ENCODE measurements at places on chromosomes 2 and 18.

- no peak for DNase-seq
Observed at GRCh38 chr2:197919487-197919886, 115.1 kb downstream of the PLCL1 start.

DNA sequence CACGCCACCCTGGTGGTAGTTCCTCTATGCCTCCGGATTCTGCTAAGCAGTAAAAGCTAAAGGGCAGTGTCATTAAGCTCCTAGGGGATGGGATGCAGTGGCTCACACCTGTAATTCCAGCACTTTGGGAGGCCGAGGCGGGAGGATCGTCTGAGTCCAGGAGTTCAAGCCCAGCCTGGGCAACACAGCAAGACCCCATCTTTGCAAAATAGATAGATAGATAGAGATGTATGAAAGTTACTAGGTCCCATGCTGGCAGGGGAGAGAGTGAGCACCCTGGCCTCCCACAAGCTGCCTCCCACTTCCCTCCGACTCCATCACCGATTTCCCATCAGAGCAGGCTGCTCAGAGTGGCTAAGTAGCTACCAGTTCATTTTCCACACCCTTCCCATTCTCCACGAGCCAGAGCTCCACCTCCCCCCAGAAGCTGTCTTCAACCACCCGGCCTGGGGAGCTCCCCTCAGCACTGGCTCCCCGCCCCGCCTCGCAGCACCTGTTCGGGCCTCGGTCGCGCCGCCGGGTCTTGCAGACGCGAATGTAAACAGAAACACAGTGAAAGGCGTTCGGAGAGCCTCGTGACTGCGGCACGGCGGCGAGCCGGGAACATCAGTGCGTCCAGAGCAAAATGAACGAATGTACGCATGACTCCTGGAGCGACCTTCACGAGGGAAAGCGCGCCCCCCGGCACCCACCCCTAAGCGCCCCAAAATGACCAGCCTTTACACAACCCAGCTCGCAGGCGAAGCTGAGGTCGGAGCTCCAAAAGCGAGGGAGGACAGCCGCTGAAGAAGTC, 598 bp upstream of the CEP68 start:
- no peak for DNase-seq

- DNase-seq = no peak
Observed at GRCh38 chr2:151347294-151347693, 10.1 kb upstream of the TNFAIP6 start.

DNA sequence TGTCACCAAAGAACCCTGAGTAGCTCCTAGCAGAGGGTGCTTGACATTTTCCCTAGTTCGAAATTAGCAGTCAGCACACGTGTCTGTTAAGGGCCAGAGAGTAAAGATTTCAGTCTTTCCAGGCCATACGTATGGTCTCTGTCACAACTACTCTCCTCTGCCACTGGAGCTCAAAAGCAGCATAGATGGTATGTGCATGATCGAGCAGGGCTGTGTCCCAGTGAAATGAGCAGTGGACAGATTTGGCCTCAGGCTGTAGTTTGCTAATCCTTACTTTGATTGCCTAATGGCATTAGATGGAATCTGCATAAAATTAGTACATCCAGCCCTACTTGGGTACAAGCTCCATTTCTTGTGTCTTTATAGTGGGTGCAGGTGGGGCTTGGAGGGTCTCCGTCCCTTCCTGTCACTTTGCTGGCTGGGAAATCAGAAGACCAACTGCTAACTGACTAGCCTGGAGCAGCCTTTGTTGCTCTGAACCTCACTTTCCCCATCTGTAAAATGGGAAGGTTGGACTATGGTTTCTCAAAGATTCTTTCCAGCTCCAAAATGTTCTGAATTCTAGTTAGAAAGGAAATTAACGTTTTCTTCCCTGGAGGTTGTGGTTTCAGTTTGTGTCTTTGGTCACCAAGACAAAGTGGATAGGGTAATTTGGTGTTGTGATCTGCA, 108.5 kb downstream of the GLI2 start:
- DNase-seq = peak; percentile 78

- no peak for DNase-seq
Observed at GRCh38 chr18:8994603-8995002, 107.9 kb upstream of the NDUFV2 start.

DNA sequence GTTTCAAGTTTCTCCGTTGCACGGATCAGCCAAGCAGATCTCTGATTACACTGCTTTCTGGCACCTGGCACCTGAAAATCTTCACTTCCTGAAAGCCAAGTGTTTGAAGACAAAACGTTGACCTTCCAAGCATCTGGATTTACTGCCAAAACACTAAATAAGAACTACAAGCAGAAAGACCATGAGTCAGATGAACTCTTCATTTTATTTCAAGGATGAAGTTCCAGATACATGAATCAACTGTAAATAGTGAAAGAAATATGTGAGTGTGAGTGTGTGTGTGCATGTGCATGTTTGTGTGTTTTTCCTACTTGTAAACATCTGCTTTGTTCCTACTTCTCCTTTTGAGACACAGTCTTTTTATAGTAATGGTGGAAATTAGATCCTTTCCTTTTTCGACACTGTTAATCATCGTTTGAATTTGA, 60.0 kb upstream of the DTNA start:
- DNase-seq = peak; percentile 60

GRCh38 chr2:60888853-60889252, 7.5 kb downstream of the REL start:
- DNase-seq = peak; percentile 27

DNA sequence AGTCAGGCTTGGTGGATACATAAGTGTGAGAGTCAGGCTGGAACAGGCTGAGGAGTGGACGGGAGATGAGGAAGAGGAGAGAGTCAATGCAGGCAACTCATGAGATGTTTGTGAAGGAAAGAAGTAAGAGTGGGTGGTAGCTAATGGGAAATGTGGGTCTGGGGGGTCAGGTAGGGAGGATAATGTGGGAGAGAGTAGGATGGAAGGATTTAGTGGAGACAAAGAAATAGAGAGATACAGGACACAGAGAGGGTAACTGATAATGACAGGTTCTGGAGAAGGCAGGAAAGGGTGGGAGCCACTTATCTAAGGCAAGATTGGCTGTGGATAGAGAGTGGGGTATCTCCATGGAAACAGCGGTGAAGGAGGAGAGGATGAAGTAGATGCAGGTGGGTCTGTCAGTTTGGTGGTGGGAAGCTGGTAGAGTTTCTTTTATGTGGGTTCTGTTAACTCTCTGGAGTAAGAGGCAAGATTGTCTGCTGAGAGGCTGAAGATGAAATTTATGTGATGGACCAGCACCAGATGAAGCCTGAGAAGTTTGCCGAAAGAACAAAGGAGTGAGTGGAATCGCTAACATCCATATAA, 190.6 kb upstream of the SPRED2 start:
- no peak for DNase-seq

DNA sequence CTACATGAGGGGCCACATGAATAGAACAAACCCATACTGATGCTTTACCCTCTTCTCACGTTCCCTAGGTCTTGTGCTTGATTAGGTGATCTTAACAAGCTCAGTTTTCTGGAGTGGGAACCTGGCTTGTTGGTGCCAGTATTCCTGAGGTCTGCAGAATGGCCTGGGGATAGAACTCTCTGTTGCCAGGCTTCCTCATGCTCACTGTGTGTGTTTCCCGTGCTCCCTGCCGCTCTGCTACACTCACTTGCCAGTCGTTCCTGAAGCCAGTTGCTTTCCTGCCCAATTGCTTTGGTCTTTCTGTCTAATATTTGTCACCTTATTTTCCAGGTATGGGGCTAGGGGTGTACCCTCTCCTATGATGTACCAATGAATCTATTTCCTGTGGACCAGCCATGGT, 2111.5 kb upstream of the PIK3C3 start:
- DNase-seq = no peak

GRCh38 chr2:224847381-224847780, 131.2 kb upstream of the CCDC195 start:
- DNase-seq = no peak

DNA sequence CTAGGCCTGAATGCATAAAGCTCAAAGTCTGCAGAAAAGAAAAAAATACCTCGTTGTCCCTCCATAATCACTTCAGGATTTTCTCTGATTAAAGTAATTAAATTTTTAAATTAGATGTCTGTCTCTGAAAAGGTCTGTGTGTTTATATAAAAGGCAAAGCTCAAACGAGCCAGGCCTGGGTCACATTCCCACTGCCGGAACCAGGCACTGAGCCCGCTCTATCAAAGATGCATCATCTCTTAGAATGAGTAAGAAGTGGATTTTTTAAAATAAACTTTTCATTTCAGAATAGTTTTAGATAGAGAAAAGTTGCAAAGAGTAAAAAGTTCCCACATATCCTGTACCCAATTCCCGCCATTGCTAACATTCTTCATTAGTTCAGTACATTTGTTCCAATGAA, 202.1 kb upstream of the KYNU start:
- no peak for DNase-seq

- no peak for DNase-seq
Observed at GRCh38 chr2:70367722-70368323, 66.0 kb upstream of the FAM136A start.

- peak; percentile 48 for DNase-seq
Observed at GRCh38 chr2:53896864-53897263, 37.1 kb upstream of the GPR75 start.

DNA sequence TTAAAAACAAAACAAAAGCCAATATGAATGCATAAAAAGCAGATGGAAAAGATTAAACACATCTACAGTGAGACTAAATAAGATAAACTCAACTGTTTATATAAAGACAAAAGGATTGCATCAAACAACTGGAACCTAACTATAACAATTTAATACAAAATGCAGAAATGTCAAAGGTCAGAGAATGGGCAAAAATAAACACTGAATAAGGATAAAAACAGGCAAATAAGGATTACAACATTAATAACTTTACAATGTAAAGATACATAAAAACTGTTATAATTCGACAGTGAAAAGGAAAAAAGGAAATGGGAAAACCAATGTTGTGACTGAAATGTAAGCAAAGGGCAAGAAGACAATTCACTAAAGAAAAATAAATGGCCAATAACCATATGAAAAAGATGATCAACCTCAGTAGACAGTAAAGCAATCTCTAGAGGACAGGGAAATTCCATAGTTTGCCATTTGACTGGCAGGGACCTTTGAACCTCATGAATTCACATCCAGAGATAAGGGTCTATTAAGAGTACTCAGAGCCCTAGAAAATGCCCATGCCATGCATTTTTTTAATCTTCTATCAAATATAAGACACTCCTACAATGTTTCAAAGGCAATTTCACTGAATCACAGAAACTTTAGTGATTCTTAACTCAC, 83.7 kb downstream of the TMEM131 start:
- peak; percentile 44 for DNase-seq

DNA sequence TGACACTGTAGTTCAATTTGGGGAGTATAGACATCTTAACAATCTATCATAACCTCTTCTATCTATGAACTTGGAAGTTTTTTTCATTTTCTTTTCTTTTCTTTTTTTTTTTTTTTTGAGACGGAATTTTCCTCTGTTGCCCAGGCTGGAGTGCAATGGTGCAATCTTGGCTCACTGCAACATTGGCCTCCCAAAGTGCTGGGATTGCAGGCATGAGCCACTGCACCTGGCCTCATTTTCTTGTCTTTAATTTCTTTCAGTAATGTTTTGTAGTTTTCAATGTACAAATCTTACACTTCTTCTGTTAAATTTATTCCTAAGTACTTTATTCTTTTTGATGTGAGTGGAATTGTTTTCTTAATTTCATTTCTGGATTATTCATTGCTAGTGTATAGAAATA, 14.6 kb downstream of the ASAP2 start:
- DNase-seq = peak; percentile 37

DNA sequence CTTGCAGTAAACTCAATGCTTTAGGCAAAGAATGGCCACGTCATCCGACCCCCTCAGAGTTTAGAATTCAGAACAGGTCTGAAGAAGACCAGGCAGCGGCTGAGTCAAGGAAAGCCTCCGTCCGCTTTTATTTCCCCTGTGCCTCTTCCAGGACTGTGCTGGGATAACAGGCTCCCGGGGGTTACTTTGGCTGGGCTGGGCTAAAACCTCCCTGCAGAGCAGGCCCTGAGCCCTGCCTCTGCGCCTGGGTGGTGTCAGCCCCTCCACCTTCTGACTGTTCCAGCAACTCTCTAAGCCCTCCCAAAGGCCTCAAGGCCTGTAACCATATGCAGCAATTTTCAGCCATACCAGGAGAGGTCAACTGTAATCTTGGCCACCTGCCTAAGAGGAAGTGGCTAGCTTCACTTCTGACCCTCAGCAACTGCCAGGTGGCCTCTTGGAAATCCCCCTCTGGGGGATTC, 166.5 kb downstream of the RPIA start:
- DNase-seq = no peak

DNA sequence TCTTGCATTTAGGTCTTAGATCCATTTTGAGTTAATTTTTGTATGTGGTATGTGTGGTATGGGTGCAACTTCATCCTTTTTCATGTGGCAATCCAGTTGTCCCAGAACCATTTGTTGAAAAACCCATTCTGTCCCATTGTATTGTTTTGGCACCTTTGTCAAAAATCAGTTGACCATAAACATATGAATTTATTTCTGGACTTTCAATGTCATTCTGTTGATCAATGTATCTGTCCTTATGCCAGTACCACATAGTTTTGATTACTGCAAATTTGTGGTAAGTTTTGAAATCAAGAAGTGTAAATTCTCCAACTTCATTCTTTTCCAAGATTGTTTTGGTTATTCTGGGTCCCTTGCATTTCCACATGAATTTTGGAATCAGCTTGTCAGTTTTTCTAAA, 16.6 kb upstream of the ZNF396 start:
- no peak for DNase-seq

DNA sequence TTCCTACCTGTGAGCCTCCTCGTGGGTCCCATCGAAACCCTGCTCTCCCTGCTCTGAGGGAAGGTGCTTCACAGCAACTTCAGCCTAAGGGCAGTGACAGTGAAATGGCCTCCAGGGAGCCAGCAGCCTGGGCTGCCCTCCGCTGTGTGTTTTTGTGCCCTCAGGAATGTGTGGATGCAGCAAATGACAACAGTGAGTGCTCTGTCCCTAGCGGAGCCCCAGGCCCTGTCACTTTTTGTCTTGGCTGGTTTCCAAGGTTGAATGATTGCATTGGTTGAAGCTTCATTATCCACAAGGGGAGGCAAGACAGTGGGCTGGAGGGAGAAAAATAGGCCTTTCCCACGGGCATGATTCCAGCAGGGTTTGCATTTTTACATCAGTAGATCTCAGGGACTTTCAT, 42.9 kb downstream of the STON1 start:
- no peak for DNase-seq

DNA sequence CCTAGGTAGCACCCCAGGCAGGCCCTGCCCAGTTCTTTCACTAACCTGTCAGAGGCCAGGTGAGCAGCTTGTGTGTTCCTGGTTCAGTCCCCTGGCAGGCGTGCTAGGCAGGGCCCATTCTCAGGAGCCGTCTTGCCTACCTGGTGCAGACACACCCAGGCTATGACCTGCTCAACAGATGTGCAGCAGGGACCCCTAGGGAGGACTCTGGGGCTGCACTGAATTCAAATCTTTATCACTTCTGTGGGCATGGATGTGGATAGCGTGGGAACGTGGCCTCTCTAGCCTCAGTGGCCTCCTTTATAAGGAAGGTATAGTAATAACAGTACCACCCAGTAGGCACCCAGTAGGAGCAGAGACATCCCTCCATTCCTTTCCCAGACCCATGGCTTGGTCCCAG, 48.4 kb downstream of the PLEKHB2 start:
- no peak for DNase-seq

- DNase-seq = peak; percentile 91
Observed at GRCh38 chr2:43484323-43484930, 111.4 kb downstream of the THADA start.

- no peak for DNase-seq
Observed at GRCh38 chr18:24138409-24138788, 463 bp upstream of the CABYR start.

- DNase-seq = no peak
Observed at GRCh38 chr18:74795751-74796150, 198.1 kb downstream of the ZNF407 start.

Data from adipocyte (in vitro differentiated cells).